BJ (cell line): ENCODE measurements at places on chromosomes 16 and 17.

GRCh38 chr16:67399218-67399733 lies 6.0 kb upstream of the TPPP3 start:
- no peak for DNase-seq

GRCh38 chr16:52863000-52863399 lies 189.7 kb downstream of the CHD9NB start:
- no peak for DNase-seq

DNA sequence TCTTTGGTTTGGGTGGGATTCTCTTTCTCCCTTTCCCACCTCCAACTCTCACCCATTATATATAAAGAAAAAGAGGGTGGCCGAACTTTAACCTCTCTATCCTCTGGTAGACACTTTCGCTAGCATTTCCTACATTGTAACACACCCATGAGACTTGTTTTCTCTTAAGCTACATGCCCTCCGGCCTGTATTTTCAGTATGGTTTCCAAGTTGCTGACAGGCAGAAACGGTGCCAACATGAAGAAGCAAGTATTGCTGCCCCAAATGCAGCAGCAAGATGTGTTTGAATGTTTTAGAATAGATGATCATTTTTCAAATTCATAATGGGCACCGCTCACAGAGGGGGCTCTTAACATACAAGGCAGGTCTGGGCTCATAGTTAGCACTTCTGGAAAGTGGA lies 18.7 kb upstream of the CYB5B start:
- DNase-seq: no peak

GRCh38 chr17:58415371-58416055 lies 1.8 kb downstream of the RNF43 start:
- DNase-seq: no peak

DNA sequence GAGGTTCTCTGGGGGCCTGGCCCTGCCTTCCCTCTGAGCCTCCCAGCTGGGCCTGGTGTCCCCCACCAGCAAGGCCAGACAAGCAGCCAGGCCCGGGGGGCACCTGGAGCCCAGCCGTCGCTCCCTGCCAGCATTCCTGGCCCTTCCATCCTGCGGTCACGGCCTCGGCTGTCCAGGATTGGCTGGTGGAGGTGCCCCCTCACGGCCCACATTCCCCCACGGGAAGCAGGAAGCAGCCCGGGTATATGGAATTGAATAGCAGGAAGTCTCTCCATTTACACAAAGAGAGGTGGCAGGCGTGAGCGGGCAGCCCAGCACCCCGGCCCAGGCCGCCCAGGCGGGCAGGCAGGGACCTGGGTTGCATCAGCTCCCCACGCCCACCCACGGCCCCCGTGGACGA lies 14.5 kb downstream of the TRAF7 start:
- DNase-seq: no peak

GRCh38 chr16:83609178-83609577 lies 198.6 kb upstream of the HSBP1 start:
- DNase-seq: no peak

- no peak for DNase-seq
Observed at GRCh38 chr16:59045501-59045900, 311.4 kb upstream of the GOT2 start.

DNA sequence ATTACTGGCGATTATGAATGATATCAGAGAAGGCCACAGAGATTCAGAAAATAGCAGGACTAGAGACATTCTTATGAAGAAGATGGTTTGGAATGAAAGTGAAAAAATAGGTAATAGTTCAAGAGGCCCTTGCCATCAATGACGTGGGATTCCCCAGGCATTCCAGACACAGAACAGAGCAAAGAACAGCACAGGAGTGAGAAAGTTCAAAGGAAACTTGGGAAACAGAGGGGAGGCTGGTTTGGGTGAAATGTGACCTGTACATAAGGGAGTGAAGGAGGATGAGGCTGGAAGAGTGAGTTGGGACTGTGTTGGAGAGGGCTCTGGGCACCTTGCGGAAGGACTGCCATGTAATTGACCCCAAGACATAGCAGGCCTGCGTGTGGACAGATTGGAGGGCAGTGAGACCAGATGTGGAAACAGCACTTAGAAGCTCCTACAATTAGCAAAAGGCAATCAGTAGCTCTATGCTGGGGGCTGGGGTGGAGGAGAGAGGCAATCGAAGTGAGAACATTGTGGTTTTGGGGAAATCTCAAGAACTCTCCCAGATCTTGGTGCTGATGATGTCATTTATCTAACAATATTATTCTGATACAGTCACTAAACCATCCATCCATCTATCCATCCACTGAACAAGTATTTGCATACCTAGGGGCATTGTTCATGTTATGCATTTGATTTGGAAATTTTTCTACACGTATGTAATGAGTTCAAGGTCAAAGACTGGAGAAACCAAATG lies 365.3 kb upstream of the ZFHX3 start:
- DNase-seq: no peak
